ENCODE measurements at places on chromosomes 16 and 17.

DNA sequence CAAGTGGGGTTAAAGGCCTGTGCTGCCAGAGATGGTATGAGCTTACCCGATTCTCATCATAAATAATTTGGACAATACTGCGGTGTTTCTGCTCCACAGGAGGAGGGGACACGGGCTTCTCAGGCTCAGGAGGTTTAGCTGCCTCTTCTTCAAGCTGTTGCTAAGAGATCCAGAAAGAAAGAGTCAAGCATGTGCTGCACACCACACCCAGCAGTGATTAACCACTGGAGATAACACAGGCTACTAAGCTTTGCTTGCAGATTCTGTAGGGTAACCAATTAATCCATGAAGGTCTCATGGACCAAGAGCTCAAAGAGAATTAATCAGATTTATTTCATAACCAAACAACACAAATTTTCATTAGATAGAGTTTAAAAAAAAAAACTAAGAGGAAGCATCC is 56.6 kb downstream of the NCOR1 start:
- no peak for DNase-seq

- no peak for DNase-seq
Observed at GRCh38 chr16:82657239-82657638, 30.5 kb downstream of the CDH13 start.

- peak; percentile 69 for DNase-seq
Observed at GRCh38 chr17:73189417-73190099, 3.3 kb upstream of the COG1 start.

GRCh38 chr17:49676276-49676868 is 1.5 kb downstream of the SPOP start:
- no peak for DNase-seq

DNA sequence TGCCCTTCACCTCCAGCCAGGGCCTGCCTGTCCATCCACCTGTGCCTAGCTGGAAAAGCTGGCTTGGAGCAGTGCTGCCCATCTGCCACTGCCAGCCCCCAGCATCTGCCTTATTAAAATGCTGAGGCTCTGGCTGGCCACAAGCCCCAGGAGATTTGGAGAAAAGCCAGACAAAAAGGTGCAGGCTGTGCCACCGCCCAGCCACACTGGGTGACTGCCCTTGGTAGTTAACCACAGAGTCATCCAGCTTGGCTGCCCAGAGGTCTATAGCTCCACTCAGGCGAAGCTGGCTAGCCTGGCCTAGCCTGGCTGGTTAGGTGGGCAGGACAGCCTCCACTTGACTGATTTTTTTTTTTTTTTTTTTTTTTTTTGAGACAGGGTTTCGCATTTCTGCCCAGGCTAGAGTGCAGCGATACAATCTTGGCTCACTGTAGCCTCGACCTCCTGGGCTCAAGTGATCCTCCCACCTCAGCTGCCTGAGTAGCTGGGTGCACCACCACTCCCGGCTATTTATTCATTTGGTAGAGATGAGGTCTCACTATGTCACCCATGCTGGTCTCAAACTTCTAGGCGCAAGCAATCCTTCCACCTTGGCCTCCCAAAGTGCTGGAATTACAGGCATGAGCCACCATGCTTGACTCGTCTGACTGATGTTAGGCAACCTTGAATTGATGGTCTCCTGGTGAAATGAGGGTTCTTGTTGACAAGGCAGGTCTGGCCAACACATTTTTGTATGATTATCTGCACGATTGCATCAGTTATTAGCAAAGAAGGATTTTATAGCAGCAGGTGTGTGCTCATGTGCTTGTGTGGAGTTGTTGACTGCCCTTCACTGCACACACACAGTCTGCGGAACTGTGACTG is 103.8 kb downstream of the RAB11FIP4 start:
- peak; percentile 16 for DNase-seq

GRCh38 chr16:21208446-21209230 is 2.7 kb downstream of the ZP2 start:
- DNase-seq, result no peak

DNA sequence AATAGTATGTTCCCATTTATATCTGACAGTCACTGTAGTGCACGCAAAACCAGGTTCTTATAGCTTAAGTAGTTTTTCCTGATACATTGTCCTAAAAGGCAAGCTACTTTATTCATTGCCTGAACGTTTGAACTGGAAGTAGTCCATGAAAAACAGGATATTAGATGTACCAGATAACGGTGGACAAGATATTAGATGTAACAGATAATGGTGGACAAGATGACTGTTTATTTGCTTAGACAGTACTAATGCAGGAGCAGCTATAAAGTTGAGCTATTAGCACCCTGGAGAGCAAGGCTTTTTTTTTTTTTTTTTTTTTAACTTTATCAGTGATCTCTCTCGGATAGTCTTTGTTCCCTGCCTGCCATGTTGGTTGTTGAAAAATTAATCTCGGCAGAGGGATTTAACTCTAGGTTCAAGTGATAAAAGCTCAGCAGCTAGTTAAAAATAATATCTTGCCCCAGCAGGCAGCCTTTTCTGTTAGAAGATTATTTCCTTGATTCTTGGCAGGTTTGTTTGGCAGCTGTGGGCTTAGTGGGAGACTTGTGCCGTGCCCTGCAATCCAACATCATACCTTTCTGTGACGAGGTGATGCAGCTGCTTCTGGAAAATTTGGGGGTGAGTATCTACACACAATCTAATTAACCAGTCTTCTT is 17.3 kb upstream of the TBKBP1 start:
- DNase-seq, result no peak

- DNase-seq, result no peak
Observed at GRCh38 chr17:55237841-55238178, 26.9 kb upstream of the HLF start.

GRCh38 chr16:54602666-54603065 is 316.1 kb upstream of the IRX3 start:
- DNase-seq, result no peak

DNA sequence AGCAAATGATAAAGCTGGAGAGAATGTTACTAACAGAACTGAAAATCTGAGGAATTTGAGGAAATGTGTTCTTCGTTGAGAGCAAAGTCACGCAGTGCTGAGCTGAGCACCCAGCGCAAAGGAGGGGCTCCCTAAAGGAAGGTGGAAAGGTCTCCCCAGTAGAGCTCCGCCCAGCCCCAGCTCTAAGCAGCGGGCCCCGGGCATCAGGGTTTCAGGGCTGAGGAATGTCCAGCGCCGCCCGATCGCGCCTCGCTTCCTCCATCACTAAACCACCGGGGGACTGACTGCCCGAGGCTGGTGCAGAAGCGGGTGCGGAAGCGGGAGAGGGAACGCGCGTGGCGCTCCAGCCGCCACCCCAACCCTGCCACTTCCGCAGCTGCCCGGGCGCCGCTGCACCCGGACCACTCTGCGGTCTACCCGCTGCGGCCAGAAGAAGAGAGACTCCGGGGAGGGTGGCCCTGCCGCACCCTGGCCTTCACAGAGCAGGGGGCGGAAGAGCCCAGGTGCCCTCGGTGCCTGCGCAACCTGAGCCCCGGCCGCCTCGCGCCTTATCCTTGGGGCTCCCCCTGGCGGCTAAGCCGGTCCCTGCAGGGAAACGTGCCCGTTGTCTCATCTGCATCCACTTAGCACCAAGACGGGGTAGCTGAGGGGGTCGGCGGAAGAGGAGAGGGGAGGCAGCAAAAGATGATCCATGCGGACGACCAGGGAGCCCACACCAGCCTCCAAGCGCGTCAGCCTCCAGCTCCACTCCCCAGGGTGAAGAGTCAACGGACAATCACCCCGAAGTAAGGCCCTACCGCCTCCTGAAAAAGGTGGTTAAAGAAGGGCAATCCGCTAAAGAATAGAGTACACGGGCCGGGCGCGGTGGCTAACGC is 12.4 kb upstream of the GUCY2D start:
- peak; percentile 73 for DNase-seq

Measured in NCI-H2081 (cell line).